ENCODE measurements at places on chromosomes 5 and 9.

DNA sequence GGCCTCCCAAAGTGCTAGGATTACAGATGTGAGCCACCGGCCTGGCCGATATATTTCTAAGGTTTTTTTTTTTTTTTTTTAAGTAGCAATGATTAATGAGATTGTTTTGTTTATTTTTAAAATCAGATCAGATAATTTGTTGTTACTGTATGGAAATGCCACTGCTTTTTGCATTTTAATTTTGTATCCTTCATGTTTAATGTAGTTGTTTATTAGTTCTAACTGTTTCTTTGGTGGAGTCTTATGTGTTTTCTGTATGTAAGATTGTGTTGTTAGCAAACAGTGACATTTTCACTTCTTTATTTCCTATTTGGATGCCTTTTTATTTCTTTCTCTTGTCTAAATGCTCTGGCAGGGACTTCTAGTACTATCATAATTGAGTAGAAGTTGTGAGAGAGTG, 87.3 kb downstream of the DMXL1 start:
- no peak for DNase-seq

DNA sequence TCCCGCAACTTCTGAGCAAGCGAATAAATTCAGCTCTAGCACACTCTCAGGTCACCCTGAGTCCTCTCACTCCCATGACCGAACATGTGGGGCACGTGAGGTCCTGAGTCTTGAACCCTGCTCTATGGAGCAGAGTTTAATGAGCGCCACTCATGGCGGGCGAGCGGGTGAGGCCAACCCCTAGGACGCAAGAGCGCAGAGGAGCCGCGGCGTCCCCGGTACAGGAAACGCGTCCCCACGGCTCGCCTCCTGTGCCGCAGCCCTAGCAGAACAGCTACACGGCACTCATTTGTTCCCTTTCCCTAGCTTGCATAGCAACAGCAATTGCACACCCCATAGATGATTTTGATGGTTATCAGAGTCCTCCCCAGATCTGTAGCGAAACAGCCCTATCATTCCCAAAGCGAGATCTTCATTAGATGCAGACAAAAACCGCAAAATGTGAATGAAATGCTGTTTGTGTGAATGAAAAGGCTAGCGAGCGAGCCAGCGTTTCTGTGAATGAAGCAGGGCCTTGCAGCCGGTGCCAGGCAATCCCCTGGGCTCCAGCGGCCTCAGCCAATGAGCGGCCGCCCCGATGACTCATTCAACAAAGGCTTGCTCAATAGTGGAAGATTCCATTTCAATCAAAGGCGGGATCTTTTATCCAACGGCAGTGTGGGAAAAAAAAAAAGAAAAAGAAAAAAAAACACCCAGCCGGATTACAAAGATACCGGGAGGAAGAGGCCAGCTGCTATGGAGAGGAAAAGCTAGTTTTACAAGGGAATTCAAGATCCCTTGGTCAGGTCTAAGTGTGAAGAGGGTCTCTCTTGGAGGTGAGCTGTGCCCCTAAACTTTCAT, 1.5 kb upstream of the SHC3 start:
- DNase-seq, result no peak

DNA sequence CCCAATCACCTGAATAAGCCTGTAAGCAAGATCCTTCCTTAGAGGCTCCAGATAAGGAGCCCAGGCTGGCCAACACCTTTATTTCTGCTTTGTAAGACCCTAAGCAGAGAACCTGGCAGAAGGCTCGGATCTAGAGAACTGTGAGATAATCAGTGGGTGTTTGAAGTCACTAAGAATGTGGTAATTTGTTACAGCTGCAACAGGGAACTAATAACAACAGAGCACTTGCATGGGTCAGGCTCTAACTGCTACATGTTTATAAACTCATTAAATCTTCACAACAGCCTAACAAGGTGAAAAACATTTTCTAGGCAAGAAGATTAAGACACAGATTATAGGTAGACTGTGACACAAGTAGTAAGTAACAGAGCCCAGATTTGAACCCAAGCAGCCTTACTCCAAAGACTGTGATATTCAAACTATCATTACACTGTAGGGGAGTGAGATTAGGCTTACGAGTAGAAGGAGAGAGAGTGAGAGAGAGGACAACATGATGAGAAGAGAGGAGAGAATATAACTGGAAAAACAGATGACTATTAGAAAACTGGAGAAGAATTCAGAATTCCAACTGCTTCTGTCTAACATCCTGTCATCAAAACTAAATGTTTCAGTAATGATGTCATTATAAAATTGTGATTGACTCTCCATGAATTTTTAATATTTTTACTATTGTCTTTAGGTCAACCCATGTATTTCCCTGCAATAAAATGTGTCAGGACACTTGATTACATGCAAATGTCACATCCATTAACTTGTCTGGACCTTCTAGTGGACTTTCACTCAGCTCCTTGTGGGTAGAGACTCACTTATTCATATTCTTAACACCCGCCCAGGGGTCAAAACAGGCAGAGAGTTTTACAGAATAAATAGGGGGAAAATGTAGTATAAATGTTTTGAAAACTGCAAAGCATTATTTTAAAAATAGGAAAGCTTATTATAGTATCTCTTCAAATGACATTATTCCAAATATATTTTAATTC, 290.9 kb upstream of the RGMB start:
- DNase-seq, result no peak

DNA sequence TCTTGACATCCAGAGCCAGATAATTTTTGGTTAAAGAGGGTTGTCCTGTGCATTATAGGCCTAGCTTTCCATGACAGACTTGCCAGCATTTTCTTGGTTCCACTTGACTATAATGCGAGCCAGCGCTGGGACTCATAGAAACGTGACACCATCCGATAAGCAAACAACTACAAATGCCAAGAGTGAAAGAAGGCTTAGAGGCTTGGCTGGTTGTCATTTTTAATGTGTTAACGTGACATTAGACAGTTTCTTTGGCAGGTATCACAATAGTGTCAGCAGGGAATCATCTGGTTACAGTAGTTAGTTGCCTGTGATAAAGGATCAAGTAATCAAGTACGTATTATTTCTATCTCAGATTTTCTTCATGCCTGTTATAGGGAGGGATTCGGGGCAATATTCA, 20.0 kb upstream of the LIFR start:
- no peak for DNase-seq

- no peak for DNase-seq
Observed at GRCh38 chr5:109298794-109299193, 111.0 kb downstream of the PJA2 start.

- no peak for DNase-seq
Observed at GRCh38 chr9:3331801-3332200, 194.0 kb downstream of the RFX3 start.

DNA sequence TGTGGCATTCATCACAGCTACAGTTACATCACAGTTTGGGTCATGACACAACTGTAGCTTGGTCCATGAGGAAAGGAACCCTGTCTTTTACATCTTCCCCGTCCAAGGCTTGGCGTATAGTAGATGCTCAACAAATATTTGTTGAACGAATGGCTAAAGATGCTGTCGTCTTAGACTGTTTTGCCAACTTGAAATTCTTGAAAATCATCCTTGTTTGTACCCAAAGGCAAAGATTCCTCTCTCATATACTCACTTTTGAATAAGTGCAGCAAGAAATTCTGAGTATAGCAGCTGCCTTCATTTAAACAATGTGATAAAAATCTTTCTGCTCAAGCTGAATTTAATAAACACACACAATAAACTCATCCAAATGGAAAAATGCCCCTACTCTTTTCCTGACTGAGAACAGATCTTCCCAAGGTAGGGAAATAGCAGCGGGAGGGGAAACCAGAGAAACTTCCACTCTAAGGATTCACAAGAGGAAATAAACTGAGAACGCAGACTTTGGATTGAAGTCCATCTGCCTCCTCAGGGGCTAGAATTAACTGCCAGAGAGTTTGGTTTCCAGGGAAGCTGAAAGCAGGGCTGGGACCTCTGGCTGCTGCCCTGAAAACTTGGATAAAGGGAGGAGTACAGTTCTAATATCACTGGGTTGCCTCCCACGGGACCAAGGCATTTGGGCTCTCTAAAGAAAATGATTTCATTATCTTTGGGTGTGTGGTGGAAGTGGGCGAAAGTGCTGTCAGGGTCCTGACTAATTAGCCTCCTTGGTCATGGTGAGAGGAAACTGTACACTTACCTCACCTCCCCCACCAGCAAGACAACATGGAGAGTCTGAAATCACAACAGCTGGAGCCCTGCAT, 99.1 kb downstream of the DPYSL3 start:
- DNase-seq, result no peak

All from GM12878 (cell line).